Activated naive CD4-positive, alpha-beta T cell treated with anti-CD3 and anti-CD28 coated beads for 36 hours (primary cell): ENCODE measurements at places on chromosomes 2 and 18. TPM values are rescaled to one million over a fixed set of nuclear protein-coding genes. Genes with fewer than 3 reads are reported as not detected.

NMUR1 gene
- not detected for total RNA-seq

DLX2 gene
- not detected for total RNA-seq

CHRND gene
- not detected for total RNA-seq

COL5A2 gene
- total RNA-seq, result 3.1 TPM

GKN2 gene
- total RNA-seq, result not detected

LYPD6 gene
- not detected for total RNA-seq

ABCG5 gene
- total RNA-seq, result not detected

CROCC2 gene
- not detected for total RNA-seq

LAMA3 gene
- total RNA-seq, result 0.10 TPM

MSTN gene
- total RNA-seq, result not detected

CIDEA gene
- total RNA-seq, result not detected

GKN1 gene
- total RNA-seq, result not detected

GCKR gene
- total RNA-seq, result not detected

CABYR gene
- total RNA-seq, result 1.2 TPM

ARL6IP6 gene
- total RNA-seq, result 17.2 TPM

LAMA1 gene
- total RNA-seq, result not detected

CNTNAP5 gene
- not detected for total RNA-seq

TXNDC2 gene
- not detected for total RNA-seq

IL37 gene
- total RNA-seq, result not detected

CXCR2 gene
- total RNA-seq, result 0.17 TPM

IL36G gene
- total RNA-seq, result not detected

ACTG2 gene
- total RNA-seq, result not detected

VWA3B gene
- not detected for total RNA-seq

BMP10 gene
- total RNA-seq, result not detected

OBSL1 gene
- total RNA-seq, result 1.5 TPM

B4GALT6 gene
- total RNA-seq, result 2.7 TPM

DNAH7 gene
- total RNA-seq, result 0.29 TPM

PSD4 gene
- total RNA-seq, result 85.9 TPM

MRPL53 gene
- total RNA-seq, result 112 TPM

TIGD1 gene
- 8.3 TPM for total RNA-seq
